ENCODE measurements at places on chromosomes 11 and 22.
A peak's percentile ranks its signal among the peaks of the same experiment; 100 is the strongest.

GRCh38 chr11:66976028-66976467 is 944 bp downstream of the C11orf86 start:
- DNase-seq, result no peak

GRCh38 chr11:12802418-12803085 is 128.3 kb downstream of the TEAD1 start:
- peak; percentile 47 for DNase-seq

- no peak for DNase-seq
Observed at GRCh38 chr11:112115386-112115785, 28.7 kb downstream of the SDHD start.

GRCh38 chr22:20434773-20435172 is 2.9 kb downstream of the SCARF2 start:
- DNase-seq, result no peak

DNA sequence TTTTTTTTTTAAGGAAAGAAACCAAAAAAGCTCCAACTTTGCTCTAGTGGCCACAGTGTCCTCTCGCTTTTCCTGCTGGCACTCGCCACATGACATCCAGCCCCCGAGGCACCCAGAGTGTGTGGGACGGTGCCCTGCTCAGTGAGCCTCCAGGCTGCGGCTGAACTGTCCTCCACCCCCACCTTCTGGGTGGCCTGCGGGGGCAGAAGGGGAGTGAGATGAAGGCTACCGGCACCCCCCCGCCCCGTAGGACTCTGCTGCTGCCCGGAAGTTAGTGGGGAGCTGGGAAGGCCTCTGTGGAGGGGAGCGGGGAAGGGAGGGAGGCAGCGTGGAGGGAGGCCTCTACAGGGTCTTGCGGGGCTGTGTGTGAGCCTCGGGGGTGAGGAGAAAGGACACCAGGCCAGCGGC is 264.4 kb downstream of the CTTN start:
- DNase-seq, result no peak

All from spinal cord (tissue), 10 donors.